B cell (primary cell): ENCODE measurements at places on chromosomes 2 and 18. TPM values are rescaled to one million over a fixed set of nuclear protein-coding genes. Genes with fewer than 3 reads are reported as not detected.

The ABCB6 gene
- total RNA-seq = 10.5 and 12.3 TPM in 2 replicates

The PDE11A gene
- total RNA-seq = 0.25 TPM in 1 of 2 replicates, not detected in the other

The TSPYL6 gene
- total RNA-seq = not detected in 2 replicates

The PARD6G gene
- not detected in 2 replicates for total RNA-seq

The ARHGAP15 gene
- 187 and 198 TPM in 2 replicates for total RNA-seq

The VIT gene
- total RNA-seq = not detected in 2 replicates

DNA sequence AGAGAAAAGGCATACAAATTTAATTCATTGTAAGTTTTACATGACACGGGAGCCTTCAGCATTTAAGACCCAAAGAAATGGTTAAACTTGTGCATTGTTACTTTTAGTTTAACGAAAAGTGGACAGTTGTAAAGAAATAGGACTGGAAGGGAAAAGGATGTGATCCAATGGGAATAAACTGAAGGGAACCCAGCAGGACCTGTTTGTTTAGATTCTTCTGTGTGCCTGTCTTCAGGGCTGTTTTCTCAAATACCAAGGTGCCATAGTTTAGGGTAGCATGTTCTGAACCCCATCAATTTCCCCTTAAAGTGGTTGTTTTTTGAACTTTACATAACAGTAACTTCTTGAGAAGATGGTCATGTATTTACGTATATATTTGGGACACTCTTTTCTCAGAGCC, 30.3 kb upstream of the CABLES1 start:
- no peaks in the 10 kb centered on the region for H3K4me1 ChIP-seq
- no peak for DNase-seq
- no peaks in the 10 kb centered on the region for H3K27me3 ChIP-seq
- H3K4me3 ChIP-seq = no peak overlapping the region
- H3K36me3 ChIP-seq = no peaks in the 10 kb centered on the region

GRCh38 chr2:185952100-185952499, 213.5 kb downstream of the FSIP2 start:
- H3K4me3 ChIP-seq = no peak overlapping the region
- no peaks in the 10 kb centered on the region for H3K27me3 ChIP-seq
- H3K4me1 ChIP-seq = no peaks in the 10 kb centered on the region
- no peak overlapping the region for H3K27ac ChIP-seq
- H3K36me3 ChIP-seq = no peaks in the 10 kb centered on the region

GRCh38 chr18:55136864-55137263, 177.6 kb upstream of the CCDC68 start:
- H3K36me3 ChIP-seq = no peaks in the 10 kb centered on the region
- DNase-seq = no peak
- H3K4me3 ChIP-seq = no peak overlapping the region
- H3K27ac ChIP-seq = no peak overlapping the region
- no peaks in the 10 kb centered on the region for H3K4me1 ChIP-seq
- no peaks in the 10 kb centered on the region for H3K27me3 ChIP-seq

DNA sequence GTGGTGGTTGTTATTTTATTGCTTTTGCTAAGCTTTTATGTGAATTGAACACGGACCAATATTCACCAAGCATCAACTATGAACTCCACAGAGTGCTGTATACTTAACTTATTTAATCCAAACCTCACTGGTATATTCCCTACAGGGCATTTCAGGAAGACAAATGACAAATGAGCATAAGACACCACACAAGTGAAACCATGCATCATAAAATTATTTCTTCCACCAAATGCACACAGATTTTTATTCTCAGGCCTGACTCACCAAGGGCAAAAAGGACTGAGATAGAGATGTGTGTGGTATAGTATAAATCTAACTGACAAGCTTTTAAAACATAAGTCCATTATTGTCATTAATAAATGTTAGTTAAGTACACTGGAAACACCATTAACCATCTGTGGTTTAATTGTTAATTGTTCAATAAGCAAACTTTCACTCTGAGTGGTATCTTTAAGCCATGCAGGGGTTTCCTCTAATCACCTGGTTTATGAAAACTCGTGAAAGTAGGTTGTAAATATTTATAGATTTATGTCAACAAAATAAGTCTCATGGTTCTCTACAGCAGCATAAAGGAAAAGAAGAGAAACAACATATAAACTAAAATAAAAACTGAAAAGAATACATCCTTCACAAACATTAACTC, 77.6 kb upstream of the CRIM1 start:
- H3K27ac ChIP-seq = no peak overlapping the region
- H3K4me1 ChIP-seq = no peaks in the 10 kb centered on the region
- no peaks in the 10 kb centered on the region for H3K27me3 ChIP-seq

GRCh38 chr18:73741946-73742345, 405.7 kb downstream of the FBXO15 start:
- no peaks in the 10 kb centered on the region for H3K4me1 ChIP-seq
- H3K27me3 ChIP-seq = no peaks in the 10 kb centered on the region
- H3K27ac ChIP-seq = no peak overlapping the region
